Mesendoderm (in vitro differentiated cells): ENCODE measurements at places on chromosomes 13 and 19.
A peak's percentile ranks its signal among the peaks of the same experiment; 100 is the strongest.

DNA sequence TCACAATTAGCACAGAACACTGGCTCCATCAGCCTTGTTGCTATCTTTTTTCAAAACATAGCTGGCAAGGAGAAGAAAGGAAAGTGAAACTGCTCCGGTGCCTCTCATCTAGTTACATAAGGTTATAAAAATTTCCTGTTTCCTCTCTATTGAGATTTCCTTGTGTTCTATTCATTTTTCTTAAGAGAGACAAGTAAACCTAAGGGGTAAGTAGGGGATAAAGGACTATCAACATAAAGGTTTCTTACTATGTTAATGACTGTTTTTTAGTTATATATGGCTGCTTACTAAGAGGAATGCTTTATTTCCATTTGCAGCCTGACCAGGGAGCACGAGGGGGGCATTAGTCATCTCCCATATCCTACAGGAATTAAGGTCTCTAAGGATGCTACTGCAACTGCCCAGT is 73.2 kb upstream of the MLNR start:
- no peak for DNase-seq

- no peak for DNase-seq
Observed at GRCh38 chr19:20611866-20612265, 46.3 kb upstream of the ZNF737 start.

DNA sequence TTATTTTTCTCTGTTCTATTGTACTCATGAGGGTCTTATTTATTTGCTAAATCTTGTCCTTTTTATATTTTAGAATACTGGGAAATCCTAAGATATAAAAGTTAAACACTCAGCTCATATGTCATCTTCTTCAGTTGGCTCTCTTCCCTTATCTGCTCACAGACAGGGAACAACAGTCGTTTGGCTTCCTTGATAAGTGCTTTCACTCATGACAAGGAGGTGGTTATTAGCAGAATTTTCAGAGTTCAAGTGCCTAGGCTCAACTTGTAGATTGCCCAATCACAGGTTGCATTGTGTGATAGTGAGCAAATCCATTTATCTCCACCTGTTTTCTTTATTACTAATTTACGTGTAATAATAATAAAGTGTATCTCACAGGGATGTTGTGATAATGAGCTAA is 620.3 kb upstream of the PCDH20 start:
- DNase-seq, result peak; percentile 18

DNA sequence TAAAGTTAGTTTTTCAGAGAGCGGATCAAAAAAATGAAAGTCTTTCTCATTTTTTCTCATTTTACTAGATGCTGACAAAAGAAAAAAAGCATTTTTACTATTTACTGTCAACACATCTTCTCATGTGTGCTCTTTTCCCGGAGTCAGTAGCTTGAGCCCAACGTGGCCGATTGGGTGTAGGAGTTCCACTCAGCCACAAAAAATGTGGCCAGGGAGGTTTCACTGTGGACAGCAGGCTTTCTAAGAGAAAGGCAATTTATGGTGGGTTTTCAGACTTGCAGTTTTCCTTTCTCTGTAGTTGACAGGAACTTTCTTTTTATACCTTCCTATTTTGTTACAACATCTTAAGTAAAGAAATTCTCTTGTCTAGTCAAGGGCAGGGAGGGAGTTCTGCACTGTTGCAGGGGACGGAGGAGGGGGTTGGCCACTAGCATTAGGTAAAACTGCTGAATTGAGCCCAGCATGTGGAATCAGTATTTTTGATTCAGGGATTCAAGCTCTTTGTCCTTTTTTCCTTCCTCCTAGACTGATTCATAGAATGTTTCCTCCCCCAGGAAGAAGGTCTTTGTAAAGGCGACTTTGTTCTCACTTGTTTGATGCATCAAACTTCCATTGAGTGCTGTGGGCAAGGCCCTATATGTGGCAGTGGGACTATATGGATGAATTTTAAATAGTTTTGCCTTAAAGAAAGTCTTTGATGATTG is 123.1 kb downstream of the B3GLCT start:
- DNase-seq, result no peak

DNA sequence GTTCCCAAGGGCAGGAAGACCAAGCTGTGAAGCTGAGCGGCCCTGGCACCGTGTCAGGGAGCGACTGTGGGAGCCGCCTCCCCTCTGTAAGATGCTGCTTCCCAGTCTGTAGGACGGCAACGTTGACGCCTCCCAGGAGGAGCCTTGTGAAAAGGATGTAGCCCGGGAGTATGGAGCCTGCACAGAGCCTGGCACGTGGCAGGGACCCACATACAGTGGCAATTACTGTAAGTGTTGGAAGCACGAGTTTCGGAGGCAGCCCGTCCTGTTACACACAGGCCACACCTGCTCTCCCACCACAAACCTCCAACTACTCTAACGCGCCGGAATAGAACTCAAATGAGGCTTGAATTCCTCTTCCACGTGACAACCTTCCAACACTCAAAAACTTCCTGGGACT is 6.6 kb downstream of the RAB20 start:
- DNase-seq, result no peak

GRCh38 chr13:72125561-72125960 is 258.6 kb upstream of the DACH1 start:
- DNase-seq, result no peak

GRCh38 chr13:21980049-21980448 is 309.2 kb downstream of the FGF9 start:
- no peak for DNase-seq

GRCh38 chr19:30733826-30734550 is 361.8 kb downstream of the ZNF536 start:
- DNase-seq, result peak; percentile 78

GRCh38 chr13:106491928-106492587 is 43.4 kb downstream of the EFNB2 start:
- no peak for DNase-seq

GRCh38 chr13:48527955-48528354 is 4.9 kb downstream of the RCBTB2 start:
- no peak for DNase-seq

GRCh38 chr19:46687438-46688145 is 26.6 kb upstream of the DACT3 start:
- no peak for DNase-seq

DNA sequence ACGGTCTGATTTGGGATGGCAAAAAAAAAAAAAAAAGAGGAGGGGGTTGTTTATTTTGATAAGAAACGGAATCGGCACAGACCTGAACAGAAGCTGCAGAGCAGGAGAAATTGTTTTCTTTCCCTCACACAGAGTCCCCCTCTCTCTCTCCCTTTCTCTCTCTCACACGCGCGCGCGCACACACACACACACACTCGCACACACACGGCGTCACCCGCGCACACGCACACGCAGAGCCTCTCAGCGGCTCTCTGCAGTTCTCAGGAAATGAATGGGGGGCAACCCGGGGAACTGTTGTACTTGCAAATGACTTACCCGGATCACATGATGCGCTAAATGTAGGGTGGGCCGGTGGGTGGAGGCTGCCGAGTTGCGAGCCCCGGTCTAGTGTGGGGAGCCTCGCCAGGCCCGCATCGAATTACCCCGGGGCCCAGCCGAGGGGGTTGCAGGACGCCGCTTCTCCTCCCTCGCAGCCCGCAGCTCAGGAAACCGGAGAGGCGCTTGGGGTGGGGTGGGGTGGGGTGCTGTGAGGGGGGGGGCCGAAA is 475 bp downstream of the KLF12 start:
- DNase-seq, result peak; percentile 86

DNA sequence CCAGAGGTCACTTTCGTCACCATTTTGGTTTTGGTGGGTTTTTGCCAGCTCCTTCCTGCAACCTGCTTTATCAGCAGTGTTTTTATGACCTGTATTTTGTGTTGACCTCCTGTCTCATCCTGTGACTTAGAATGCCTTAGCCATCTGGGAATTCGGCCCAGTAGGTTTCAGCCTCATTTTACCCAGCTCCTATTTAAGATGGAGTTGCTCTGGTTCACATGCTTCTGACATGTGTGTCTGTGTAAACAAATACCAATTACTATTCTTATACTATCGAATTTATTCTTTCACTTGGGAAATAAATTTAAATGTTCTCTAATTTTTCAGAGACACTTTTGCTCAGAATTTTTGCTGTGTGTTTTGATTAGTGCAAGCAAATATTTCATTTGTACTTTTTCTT is 1370.3 kb upstream of the MIR17HG start:
- DNase-seq, result no peak

GRCh38 chr19:53879140-53880081 is 2.6 kb upstream of the PRKCG start:
- peak; percentile 98 for DNase-seq

DNA sequence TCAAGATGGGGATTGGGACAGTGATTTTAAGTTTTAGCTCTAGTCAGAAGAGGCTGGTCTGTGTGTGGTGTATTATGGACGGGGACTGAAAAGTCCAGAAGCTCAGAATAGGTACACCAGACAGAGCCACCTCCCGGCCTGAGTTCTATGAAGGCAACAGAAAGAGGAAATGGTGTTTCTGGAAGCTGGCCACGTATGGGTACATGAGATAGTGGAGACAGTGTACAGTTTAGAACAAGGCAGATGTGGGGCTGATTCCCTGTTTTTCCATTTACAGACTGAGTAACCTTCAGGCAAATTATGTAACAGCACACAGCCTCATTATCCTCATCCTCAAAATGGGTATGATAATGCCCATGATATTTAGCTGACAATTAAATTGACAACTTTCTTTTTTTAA is 1.3 kb downstream of the ZNF175 start:
- DNase-seq, result no peak

GRCh38 chr13:42607546-42607945 is 33.6 kb downstream of the TNFSF11 start:
- DNase-seq, result no peak

- no peak for DNase-seq
Observed at GRCh38 chr13:91816263-91816807, 417.9 kb downstream of the GPC5 start.

- DNase-seq, result peak; percentile 89
Observed at GRCh38 chr19:861756-862580, 2.5 kb downstream of the CFD start.

DNA sequence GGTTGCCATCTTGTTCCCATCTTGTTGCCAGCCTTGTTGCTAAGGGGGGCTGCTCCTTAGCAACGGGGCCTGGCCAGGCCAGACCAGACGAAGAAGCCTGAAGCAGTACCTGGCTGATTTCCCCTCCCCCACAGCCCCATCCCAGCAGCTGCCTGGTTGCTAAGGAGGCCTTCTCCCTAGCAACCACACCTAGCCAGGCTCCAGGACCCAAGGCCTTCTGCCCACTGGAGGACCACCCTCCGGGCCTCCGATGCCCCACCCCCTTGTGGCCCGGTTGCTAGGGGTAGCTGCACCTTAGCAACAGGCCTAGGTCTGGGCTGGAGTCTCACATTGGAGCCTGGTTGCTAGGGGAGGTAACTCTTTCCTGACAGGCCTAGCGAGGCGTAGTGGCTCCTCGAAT is 3.9 kb downstream of the PRRG2 start:
- DNase-seq, result peak; percentile 93

DNA sequence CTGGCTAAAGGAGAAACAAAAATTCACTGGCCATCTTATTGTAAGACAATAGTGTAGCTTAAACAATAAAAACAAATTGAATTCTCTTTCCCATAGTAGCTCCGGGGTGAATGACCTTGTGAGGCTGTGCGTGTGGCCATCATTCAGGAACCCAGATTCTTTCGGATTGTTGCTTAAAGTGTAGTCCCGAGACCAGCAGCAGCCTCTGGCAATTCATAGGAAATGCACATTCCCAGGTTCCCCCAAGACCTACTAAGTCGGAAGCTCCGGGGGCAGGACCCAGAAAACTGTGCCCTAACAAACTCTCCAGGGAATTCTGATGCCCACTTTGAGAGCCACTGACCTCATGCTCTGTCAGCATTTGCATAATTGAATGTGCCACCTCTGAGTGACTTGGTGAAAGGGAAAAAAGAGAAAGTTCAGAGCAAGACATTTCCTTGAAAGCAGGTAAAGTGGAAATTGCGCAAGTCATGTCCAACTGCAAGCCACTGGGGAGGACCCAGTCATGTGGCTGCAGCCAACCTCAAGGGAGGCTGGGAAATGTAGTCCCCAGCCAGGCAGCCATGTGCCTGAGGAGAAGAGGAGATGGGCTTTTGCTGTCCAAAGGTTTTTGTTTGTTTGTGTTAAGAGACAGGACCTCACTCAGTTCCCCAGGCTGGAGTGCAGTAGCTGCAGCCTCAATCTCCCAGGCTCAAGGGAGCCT is 50.7 kb upstream of the PNMA8B start:
- peak; percentile 78 for DNase-seq

GRCh38 chr13:84050536-84050935 is 168.3 kb upstream of the SLITRK1 start:
- peak; percentile 6 for DNase-seq

DNA sequence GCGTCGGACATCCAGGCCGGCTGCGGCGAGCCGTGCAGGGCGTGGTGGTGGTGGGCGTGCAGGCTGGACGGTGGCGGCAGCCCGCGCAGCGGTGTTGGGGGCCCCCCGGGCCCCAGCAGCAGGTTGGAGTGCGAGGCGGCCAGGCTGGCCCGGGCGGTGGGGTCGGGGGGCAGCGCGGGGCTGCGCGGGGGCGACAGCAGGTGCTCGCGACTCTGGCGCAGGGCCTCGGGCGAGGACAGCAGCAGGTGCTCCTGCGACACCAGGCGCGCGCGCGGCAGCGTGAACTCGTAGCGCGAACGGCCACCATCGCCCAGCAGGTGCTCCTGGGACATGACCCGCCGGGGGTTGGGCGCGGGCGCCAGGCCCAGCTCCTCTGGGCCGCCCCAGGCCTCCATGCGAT is 9.8 kb downstream of the SHISA7 start:
- DNase-seq, result no peak

DNA sequence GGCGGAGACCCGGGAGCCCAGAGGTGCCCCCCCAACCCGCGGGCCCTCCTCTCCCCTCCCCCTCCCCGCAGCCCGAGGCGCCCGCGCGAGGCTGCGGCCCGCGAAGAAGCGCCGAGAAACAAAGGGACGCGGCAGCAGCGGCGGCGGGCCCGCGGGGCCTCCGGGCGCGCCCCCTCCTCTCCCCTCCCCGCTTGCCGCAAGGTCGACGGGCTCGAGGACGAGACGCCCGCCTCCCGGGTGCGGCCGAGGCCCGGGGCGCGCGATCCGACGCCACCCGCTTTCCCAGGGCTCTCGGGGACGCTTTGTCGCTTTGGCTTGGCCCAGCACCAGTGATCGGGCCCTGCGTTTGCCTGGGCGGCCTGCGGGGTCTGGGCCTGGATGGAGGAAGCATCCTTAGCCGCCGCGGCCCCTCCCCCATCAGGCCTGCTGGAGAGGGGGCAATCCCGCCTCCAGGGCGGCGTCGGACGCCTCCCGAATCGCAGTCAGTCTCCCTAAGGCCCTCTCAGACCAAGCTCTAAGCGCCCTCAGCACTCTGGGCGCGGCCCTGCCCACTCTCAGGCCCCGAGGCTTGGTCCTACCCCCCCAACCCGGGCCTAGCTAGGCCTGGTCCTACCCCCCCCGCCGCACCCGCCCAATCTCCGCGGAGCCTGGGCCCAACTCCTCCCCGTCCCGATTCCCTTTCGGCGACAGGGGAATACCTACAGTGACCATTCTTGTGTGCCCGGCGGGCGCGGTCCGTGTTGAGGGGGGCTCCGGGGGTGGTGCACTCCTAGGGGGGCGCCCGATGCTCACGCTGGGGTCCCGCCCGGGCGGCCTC is 740 bp downstream of the ELAVL3 start:
- DNase-seq, result no peak

GRCh38 chr13:110471833-110472162 is 89.7 kb downstream of the RAB20 start:
- DNase-seq, result peak; percentile 27
